ENCODE measurements at places on chromosomes 1 and 21. TPM values are rescaled to one million over a fixed set of nuclear protein-coding genes. Genes with fewer than 3 reads are reported as not detected.

DNA sequence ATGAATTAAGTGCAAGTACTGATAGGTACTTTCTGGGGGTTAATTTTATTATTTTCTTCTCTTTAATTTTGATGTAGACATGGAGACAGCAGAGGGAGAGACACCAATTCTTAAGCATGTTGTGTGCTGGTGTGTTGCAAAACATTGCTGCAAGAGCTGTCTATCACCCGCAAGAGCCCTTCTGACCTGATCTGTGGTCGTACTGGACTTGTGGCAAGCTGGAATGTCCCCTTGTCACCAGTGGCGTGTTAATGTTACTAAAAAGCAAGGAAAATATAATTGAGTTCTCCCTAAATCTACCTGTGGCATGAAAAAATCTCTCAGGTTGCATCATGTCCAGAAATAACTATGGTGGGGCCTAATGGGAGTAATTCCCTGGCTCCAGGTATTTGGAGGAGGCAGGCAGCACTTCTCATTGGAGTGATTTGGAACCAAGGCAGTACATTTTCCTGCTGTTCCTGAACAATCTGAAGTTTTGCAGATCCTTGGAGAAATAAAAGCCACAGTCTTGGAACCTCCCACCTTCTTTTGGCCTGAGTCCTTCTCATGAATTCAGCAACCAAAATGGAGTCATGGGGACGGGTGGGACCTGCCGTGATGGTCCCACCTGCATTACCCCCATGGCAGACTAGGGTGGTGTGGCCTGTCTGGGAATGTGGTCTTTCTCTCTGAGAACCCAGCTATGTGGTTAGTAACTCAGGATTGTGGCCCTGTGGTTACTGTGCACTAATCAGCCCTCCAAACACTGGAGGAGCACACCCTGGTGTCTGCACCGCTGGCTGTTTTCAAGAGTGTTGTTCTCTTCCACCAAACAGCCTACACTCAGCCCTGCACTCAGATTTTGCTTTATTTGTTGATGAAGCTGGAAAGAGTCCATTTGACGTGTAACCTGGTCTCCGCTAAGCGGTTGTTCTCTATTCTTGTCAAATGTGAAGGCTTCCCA, 57.4 kb downstream of the GALNT2 start:
- ATAC-seq: no peak

GRCh38 chr1:62333441-62333840, 14.2 kb upstream of the KANK4 start:
- no peak for ATAC-seq

GRCh38 chr1:65063025-65063424, 85.0 kb upstream of the AK4 start:
- ATAC-seq: no peak

- ATAC-seq: no peak
Observed at GRCh38 chr1:66262208-66262963, 271.6 kb upstream of the SGIP1 start.

DNA sequence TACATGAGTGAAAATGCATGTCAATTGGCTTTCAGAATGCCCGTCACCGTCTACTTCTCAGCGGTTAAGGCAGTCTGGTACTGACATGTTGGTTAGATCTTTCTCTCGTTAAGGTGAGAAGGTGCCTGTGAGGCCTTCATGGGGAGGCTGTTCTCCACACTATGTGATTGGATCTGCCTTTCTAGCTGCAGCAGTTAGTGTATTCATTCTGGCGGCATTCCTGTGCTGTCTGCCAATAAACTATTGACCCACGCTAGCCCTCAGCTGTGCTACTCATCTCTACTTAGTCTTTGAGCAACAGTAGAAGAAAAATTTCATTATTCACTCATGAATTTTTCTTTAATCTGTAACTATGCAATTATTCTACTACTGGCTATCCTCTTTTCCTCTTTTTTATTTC, 32.0 kb downstream of the CCSAP start:
- no peak for ATAC-seq

DNA sequence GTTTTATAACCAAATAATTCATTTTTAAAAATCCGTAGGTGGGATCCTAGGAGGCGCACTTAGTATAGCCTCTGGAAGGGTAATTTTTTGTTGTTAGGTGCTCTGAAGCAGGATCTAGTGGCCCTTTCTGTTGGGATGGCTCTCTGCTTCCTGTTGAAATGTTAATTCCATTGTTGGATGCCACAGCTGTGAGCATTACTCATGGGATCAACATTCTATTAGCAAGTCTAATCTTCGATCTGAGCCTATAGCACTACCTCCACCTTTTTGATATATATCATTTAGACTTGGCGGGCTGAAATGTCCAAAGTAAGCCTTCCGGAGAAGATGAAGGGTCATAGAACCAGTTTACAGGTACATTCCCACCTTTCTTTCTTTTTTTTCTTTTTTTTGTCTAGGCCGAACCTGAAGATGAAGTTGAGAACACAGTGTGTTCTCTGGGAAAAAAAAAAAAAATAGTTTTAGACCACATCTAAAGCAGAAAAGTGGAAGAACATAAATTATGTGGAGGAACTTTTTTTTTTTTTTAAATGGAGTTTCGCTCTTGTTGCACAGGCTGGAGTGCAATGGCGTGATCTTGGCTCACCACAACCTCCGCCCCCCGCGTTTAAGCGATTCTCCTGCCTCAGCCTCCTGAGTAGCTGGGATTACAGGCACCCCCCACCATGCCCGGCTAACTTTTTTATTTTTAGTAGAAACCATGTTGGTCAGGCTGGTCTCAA, 1.4 kb downstream of the CXADR start:
- ATAC-seq: no peak

- no peak for ATAC-seq
Observed at GRCh38 chr1:230259621-230260020, 166.5 kb downstream of the PGBD5 start.

- ATAC-seq: no peak
Observed at GRCh38 chr21:36487641-36488307, 7.9 kb upstream of the CLDN14 start.

GRCh38 chr1:108845446-108845845, 11.4 kb downstream of the AKNAD1 start:
- ATAC-seq: no peak

DNA sequence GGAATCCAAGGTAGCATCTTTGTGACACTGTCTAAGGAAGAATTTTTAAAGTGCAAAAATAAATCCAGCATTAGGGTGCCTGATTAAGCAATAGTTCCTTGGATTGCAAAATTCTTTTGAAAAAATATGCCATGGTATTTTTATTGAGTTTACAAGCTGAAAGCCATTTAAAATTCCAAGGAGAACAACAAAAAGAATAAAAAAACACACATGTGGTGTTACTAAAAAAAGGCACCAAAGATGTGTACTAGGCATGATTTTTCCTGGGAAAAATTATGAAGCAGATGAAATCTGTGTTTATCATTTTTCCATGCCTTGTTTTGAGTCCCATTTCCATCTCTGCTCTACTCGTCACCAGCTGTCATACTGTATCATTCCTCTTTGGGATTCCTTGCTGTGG, 157.0 kb upstream of the ZNHIT6 start:
- ATAC-seq: no peak

Gene SLC45A3
- 0.37 TPM for total RNA-seq

Measured in activated T-helper 17 cell treated with anti-CD3 and anti-CD28 coated beads, Interleukin-2, amount 50 U/mL, for 72 hours (primary cell).